ELR (cell line): ENCODE measurements at places on chromosomes 11 and 22.
A peak's percentile ranks its signal among the peaks of the same experiment; 100 is the strongest.

GRCh38 chr11:100638648-100639047 lies 48.4 kb upstream of the ARHGAP42 start:
- no peak for DNase-seq

DNA sequence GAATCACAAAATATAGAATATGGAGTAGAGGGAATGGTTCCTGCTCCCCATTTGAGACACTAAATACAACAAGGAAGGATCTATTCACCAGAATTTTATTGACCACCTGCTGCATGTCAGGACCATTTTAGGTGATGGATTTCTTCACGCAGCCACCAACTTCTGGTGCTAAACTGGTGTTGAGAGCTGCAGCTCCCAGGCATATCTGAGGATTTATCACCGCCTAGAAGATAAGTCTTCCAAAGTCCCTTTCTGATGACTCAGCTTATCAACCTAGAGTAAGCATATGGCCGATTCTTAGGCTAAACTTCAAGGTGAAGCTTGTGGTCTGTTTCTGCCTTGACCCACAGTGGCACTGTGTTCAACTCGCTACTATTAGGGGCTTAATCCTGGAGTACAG lies 6.7 kb downstream of the DDI1 start:
- peak; percentile 1 for DNase-seq

DNA sequence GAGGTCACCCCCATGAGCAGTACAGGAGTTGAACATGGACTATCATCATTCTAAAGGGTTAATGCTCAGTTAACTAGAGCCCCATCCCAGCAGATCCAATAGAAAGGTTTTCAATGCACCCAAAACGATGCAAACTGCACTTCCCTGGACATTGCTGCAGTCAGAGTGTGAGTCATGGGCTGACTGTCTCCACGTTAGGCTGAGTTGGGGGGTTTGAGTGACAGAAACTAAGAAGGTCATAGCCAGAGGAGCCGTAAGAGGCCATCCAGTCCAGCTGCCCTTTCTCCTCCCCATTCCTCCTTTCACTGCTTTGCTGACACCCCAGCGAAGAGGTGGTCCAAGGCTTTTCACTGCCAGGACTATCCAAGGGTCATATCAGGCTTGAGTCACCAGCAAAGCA lies 10.5 kb upstream of the OR2AT4 start:
- DNase-seq = peak; percentile 74

DNA sequence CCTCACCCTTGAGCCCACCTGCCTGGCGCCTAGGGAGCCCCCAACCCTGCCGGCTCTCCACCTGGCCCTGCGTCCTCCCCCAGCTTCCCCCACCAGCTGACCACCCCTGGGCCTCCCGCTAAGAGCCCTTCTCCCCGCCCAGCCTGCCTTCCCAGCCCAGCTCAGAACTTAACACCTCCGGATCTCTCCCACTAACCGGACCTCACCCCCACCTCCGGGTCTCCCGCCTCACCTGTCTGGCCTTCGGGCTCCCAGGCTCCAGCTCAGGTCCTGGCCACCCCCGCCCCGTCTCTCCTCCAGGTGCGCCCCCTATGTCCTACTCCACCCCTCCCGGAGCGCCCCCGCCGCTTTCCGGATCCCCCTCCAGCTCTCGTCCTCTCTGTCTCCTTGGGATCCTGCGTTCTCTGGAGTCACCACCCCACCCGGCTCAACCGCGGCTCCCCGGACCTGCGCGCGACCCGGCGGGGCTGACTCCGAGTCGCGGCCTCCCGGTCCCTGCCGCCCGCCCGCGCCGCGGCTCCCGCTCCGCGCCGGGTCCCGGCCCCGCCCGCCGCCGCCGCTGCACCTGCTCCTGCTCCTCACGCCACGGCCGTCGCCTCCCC lies at the start of gene KCNJ11:
TSS of gene KCNJ11 (minus strand) at position 51 of the 602 bp plus-strand sequence. CDS start 568 bp downstream, outside the sequence.
- DNase-seq = no peak

GRCh38 chr11:103601225-103601846 lies 435.1 kb upstream of the DDI1 start:
- DNase-seq = peak; percentile 80

- DNase-seq = peak; percentile 93
Measured at GRCh38 chr22:39528681-39529486, 3.7 kb downstream of the RPS19BP1 start.

DNA sequence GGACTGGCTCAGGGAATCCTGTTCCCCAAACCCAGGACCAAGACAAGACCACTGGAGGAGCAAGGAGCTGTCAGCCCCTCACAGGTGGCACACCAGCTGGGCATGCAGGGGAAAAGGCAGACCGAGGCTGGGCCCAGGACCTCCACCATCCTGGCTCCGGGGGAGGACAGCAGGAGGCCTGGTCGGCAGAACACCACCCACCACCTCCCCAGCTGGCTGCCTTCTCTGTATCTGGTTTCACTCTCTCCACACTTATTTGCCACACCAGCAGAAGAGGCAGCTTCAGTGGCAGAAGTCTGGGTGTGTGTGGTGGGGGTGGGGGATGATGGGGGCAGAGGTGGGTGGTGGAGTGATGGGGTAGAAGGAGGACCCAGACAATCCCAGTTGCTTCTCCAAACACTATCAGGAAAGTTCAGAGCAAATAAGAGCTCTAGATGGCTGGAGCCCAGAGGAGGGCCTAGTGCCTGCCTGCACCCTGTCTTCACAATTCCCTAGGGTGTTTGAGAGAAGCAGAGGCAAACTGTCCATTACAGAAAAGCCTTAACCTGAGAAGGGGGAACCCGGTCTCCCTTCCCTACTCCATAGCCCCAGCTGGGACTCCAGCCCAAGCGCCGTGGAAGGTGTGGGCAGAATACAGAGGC lies 51.9 kb upstream of the CDON start:
- no peak for DNase-seq

DNA sequence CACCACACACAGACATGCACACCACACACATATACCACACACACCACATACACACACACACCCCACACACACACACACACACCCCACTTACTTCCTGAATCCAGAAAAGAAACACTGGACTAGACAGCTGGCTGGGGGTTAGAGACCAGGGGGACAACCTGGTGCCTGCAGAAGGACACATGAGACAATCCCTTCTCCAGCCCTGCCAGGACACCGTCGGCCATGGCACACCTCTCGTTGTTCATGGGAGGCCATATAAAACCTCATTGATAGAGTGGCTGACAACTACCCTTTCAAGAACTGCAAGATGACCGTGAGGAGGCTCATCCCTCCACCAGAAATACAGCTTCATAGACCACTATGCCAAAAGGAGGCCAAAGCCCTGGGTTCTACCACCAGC lies 54.3 kb downstream of the IGSF9B start:
- no peak for DNase-seq

GRCh38 chr11:76626266-76626665 lies 44.3 kb downstream of the LRRC32 start:
- DNase-seq = no peak

- no peak for DNase-seq
Measured at GRCh38 chr11:34178209-34178821, 72.9 kb downstream of the NAT10 start.

DNA sequence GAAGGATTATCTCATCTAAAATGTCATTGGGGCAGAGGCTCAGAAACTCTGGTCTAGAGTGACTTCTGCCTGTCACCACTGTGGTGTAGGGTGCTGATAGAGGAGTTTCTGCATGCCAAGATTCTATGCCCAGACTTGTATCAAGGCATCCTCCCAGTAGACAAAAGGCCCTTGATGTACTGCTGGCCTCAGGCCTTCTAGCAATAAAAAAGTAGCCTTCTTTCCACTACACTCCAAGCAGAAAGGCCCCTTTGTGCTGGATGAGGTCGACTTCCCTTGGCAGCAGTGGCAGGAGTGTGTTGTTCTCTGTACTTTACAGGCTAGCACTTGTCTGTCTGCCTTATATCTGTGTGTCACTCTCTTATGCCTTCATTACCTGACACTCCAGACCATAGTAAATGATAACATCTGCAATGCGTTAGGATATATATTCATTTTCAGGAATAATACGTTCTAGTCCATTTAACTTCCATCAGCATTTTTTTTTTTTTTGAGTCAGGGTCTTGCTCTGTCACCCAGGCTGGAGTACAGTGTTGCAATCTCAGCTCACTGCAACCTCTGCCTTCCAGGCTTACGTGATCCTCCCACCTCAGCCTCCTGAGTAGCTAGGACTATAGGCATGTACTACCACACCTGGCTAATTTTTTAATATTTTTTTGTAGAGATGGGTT lies 49.5 kb upstream of the RRM1 start:
- DNase-seq = no peak

DNA sequence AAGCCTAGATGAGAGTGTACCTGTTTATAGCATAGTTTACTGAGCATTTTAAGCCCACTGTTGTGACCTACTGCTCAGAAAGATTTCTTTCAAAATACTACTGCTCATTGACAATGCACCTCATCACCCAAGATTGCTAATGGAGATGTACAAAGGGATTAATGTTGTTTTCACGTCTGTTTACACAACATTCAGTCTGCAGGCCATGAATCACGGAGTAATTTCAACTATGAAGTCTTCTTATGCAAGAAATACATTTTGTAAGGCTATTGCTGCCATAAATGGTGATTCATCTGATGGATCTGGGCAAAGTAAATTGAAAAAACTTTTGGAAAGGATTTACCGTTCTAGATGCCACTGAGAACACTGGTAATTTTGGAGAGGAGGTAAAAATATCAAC lies 112.9 kb downstream of the KIF18A start:
- DNase-seq = peak; percentile 77

GRCh38 chr11:130762638-130763037 lies 153.6 kb downstream of the SNX19 start:
- DNase-seq = no peak

GRCh38 chr11:41313226-41313625 lies 146.2 kb downstream of the LRRC4C start:
- no peak for DNase-seq

DNA sequence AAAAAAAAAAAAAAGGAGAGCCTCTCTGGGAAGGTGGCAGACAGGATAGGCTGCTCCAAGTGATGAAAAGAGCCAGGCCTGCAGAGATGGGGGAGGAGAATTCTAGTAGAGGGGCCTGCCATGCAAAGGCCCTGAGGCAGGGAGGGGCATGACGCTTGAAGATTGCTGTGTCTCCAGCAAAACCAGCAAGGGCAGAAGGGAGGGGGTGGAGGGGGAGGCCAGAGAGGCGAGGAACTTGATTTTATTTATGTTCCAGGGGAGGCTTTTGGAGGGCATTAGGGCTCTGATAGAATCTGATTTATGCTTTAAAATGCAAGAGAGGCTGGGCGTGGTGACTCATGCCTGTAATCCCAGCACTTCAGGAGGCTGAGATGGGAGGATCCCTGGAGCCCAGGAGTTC lies 16.7 kb upstream of the PACSIN2 start:
- peak; percentile 40 for DNase-seq

GRCh38 chr22:43434275-43434927 lies 22.6 kb downstream of the MPPED1 start:
- DNase-seq = no peak

GRCh38 chr11:62664405-62665074 lies 470 bp downstream of the C11orf98 start:
- DNase-seq = peak; percentile 70

DNA sequence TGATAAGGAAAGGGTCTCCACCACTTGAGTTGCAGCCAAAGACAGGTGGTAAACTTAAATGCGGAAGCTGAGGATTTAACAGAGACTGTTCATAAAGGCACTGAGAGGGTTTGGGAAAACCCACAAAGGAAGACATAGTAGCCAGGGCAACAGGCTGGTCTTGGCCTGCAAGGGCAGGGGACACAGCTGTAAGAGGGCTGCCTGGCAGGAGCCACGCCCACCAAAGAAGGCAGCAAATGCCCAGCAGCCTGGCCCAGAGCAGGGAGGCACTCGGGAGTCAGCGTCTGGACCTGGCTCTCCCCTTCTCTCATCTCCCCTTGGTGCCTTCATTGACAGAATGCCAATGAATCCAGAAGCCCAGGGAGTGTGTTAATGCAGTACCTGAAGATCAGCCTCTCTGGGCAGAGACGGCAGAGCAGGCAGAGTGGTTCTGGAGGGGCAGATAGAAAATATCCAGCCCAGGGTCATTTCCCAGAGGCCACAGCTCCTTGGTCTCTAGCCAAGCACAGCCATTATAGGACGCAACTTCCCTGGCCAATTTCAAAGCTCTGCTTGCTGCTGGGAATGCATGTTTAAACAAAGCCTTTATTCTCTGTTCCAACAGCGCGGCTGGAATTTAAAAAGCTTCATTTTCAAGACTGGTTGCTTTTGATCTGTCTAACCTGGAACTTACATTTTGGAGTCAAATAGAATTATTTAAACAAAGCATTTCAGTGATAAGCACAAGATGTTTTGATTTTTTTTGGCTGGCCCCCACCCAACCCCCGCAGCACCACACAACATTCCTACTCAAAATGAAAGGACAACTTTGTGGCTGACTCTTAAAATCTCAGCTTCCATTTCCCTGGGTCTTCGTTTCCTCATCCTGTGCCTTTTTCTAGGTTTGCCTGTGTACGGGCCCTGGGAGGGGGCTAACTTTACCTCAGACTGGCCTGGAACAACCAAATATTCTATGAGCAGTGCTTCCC lies 125.6 kb upstream of the LMO1 start:
- DNase-seq = no peak

GRCh38 chr11:20154381-20154780 lies 5.9 kb downstream of the DBX1 start:
- DNase-seq = peak; percentile 46

DNA sequence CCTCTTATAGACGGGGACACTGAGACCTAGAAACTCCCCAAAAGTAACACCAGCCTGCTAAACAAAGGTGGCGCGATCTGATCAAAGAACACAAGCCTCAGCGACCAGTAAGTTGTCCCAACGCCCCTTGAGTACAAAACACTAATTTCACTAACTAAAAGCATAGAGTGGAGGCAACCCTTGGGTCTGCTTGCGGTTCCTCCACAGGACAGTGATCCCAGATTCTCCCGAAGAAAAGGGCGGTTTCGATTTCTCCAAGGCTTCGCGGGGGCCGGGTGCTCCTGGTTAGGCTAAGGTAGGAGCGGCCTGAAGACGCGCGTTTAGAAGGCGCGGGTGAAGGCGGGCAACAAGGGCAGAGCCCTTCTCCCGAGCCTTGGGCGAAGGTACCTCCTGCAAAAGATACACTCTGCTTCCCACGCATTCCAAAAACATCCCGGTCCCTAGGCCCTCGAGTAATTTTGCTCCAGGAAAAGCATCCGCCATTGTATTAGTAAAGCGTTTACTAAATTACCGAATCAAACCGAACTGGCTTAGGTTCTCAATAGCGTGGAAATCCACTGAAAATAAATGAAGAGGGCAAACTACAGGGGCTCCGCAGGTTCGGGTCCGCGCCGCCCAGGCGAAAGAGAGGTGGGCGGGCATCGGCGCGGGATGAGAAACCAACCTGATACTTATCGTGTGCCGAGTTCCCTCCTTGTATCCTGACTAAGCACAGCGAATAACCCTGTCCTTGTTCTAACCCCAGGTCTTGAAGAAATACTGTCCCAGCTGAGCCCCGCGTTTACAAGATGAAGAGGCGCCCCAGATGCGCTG lies 2.0 kb downstream of the WT1 start:
- no peak for DNase-seq
